ENCODE measurements at places on chromosomes 7 and 10.
A peak's percentile ranks its signal among the peaks of the same experiment; 100 is the strongest.

- DNase-seq: peak; percentile 55
Observed at GRCh38 chr10:3126741-3127346, 45.7 kb downstream of the PITRM1 start.

GRCh38 chr10:124300224-124300623, 118.5 kb downstream of the OAT start:
- DNase-seq: no peak

DNA sequence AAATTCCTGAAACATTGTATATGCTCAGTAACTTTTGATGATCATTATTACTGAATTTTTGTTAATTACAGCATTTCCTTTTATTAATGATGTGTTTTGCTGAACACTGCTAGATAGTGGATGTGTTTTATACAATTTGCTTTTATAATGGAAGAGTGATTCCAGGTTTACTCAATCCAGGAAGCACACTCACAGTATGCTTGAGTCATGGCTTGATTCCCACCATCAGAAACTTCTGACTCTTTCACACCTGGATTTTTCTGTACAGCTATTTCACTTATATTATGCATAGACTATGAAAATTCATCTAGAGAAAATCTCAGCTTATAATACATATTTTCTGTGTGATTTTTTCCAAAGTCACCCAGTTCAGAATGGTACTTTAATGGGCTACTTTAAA, 1040.9 kb downstream of the GRM8 start:
- no peak for DNase-seq

GRCh38 chr7:66246554-66247171, 41.5 kb downstream of the TPST1 start:
- DNase-seq: no peak

DNA sequence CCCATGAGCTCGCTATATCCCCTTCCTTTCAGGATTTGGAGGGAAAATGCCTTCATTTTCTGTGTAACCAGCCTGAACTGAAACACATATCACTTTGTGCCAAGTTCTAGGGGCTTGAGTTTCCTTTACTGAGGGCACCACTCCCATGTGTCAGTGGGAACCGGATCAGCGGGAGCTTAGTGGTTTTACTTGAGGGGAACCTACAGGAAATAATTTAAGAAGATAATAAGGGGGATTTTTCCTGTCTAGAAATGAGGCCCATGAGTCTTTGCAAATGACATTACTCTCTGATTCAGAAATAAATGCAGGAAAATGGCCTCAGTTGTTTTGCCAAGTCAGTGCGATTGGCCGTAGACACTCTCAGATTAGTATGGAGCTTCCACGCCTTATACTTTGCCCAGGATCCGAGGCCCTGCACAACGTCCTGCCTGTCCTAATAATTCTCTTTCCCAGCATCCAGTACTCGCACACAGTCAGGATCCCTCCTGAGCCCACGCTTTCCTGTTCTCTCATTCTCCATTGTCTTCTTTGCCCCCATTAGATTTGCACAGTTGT, 86.4 kb upstream of the LYZL1 start:
- DNase-seq: no peak

DNA sequence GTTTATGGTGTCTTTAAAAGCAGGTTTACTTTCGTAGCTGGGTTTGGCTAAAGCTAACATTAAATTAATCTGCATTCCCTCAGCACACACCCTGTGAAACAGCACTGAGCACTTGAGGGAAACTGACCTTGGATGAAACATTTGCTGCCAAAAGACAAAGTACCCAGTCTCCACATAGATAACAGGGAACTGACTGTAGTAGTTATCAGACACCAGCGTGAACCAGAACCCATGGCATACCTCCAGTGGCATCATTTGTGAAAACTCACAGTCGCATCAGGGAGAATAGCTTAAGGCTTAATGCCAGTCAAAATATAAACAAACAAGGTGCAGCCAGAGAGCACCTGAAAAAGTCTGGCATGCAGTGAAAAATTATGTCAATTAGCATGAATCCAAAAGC, 357.8 kb upstream of the C7orf33 start:
- DNase-seq: no peak

DNA sequence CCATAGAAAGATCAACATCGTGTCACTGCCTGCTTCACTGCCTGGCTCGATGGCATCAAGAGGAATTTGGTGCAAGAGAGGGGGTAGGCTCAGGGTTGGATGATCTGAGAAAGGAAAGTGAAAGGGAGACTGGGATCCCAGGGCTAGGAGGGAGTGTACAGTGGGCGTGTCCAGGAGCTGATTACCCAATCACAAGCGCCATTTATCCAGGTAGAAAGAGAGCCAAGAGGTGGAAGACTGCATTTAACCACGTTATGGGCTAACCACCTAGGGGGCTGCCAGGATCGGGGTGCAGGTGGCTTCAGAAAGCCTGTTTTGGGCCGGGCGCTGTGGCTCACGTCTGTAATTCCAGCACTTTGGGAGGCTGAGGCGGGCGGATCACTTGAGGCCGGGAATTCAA, 10.3 kb downstream of the PODXL start:
- DNase-seq: no peak

DNA sequence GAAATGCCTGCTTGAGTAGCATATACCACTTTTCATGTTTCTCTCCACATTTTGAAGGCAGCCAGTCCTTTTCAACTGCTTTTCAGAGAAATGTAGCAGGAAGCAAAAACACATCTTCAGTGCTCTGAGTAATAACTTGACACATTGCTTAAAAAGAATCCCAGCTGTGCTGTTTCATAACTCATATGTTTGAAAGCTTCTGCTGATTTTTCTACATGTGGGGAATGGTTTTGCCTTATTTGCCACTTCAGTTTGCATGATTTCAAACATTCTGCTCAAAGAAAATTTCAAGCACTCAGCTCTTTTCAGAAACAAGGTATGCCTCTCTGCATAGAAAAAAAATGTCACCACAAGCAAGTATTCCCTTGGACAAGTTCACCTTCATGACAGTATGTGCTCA, 732.8 kb downstream of the POM121L12 start:
- DNase-seq: no peak

DNA sequence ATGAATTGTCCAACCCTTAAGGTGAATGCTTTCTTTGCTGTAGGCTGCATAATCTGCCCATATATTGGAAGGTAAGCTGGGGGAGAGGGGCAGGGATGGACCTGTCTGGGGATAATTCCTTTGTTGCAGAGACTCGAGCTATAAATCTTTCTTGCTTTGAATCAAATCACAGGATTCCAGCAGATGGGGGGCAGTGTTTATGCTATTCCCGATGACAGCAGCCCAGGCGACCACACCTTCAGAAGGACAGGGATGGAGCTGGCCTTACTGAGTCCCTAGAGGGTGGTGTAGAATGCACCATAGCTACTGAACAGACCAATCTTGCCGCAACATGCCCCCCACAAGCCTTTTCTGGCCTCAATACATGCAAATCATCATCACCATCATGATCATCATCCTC, 2.5 kb downstream of the PODXL start:
- DNase-seq: no peak

DNA sequence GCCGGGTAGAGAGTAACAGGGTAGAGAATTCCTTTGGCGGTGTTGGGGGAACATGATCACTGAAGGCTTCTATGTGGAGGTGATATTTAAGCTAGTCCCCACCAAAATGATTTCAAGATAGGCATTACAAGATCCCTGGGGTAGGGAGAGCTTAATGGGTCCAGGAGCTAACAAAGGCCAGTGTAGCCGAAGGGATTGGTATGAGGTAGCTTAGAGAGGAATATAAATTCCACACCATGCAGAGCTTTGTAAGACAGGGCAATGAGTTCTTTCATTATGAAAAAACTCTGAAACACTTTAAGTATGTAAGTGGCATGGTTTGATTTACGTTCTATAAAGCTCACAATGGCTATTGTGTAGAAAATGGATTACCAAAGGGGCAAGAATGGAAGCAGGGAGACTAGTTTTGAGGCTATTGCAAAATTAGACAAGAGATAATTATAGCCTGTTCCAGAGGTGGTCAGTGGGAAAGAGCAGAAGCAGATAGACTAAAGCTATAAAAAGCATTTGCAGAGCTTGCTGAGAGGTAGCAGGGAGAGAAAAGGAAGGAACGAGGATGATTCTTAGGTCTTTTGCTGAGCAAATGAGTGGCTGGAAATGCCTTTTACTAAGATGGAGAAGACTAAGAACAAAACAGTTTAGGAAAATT, 119.7 kb upstream of the SLC25A13 start:
- DNase-seq: no peak

- DNase-seq: no peak
Observed at GRCh38 chr10:52900593-52900992, 128.0 kb upstream of the MBL2 start.

DNA sequence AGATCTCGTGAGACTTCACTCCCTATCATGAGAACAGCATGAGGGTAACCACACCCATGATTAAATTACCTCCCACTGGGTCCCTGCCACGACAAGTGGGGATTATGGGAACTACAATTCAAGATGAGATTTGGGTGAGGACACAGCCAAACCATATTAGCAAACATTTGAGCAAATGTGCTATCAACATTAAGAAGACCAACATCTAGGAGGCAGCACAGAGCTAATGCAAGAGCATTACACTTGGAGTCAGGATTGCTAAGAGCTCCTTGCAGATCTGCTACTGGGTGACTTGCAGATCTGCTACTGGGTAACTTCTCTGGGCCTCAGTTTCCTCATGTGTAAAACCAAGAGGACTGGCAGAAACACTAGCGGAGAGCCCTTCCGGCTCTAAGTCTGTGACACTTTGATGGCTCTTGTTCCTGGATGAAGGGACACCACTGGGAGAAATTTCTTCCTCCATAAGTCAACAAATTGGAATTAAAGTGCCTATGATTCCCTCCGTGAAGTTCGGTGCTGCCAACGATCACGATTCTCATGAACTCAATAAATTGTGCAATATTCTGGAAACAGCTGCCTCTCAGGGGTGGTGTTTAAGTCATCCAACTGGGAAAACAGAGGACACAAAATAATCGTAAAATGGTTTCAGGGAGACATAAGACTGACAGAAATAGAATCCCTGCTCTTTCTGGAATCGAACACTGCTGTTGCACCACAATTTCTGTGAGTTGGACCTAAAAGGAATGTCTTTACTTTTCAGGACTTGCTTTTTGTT, 115.8 kb upstream of the ITGB1 start:
- DNase-seq: no peak

DNA sequence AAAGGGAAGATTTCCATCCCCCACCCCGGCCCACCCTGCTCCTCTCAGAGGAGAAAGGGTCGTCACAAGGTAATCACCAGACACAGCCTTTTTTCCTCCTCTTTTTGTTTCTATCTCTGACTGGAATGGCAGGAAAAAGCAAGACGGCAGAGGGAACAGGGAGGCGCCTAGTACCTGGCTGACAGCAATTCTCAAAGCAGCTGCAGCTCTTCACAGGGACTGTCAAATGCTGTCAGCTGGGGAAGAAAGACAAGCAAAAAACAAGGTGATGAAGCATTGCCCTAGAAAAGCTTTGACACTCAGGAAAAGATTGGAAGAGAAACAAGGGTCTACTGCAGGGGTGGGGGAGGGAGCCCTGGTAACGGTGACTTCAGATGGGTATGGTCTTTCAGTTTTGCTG, 52.7 kb downstream of the GNA12 start:
- DNase-seq: no peak

DNA sequence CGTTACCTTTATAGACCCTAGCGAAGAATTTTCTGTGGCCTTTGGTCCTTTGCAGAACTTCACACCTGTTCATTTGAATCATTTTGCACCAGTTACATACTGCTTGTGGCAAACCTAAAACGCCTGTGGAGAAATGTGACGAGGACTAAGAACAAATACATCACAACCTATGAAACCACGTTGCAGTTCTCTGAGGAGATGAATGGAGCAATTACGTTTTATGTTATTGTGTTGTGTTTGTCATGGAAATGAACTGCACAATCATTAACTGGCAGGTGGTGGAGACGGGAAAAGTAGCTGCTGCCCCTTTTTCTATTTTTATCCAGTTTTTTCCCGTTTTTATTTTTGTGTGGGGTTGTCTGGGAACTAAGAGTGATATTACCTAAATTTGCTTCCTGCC, 505.5 kb downstream of the SDK1 start:
- no peak for DNase-seq

DNA sequence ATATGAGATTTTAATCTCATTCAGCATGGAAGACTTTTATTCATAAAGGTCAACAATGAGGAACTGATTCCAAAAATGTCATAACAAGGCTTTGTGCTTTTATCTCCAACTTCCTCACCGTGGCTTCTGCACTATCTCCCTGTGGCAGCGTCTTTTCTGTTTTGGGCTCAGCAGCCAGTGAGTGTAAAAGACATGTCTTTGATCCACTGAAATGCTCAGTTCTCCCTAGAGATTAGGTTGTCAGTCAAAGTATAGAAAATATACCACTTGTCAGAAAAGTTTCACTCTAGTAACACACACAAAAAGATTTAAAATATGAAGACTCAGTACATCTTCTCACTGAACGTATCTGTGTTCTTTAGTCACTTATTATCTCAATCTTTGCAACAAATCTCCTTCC, 901.8 kb upstream of the ZWINT start:
- DNase-seq: no peak

DNA sequence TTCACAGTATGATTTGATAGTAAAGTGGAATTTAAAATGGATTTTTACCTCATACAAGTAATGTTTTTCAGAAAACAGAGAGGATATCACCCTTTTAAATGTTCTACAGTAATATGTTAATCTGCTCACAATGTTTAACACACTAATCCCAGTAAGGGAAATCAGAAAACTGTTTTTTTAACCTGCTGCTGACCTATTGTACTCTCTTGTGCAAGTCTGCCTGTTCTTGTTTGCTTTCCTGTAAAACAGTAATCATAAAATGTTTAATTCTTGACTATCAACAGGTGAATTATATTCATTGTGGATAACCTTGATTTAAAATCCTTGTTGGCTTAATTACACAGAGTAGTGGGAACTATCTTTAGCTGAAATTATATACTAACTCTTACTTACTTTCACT, 126.4 kb downstream of the GNAT3 start:
- DNase-seq: no peak

- no peak for DNase-seq
Observed at GRCh38 chr7:125424721-125425120, 495.1 kb upstream of the POT1 start.

- no peak for DNase-seq
Observed at GRCh38 chr7:54778696-54779540, 19.9 kb upstream of the SEC61G start.

All from DMS 273 treated with DMSO at 0.1 percent for 48 hours (cell line).